Right hindlimb (tissue), 1 donor: ENCODE measurements at places on chromosomes 12 and 14.

DNA sequence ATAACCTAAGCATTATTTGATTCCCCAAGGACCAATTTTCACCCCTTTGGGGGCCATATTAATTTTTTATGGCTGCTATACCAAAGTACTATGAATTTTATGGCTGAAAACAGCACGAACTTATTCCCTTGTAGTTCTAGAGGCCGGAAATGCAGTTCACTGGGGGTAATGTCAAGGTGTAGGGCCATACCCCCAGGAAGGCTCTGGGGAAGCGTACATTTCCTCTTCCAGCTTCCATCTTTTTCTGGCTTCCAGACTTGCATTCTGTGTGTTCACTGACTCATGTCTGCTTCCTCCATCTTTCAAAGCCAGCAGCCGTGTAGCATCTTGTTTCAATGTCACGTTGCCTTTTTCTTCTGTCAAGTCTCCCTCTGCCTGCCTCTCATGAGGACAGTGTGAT lies 133.5 kb downstream of the BICD1 start:
- DNase-seq, result no peak

DNA sequence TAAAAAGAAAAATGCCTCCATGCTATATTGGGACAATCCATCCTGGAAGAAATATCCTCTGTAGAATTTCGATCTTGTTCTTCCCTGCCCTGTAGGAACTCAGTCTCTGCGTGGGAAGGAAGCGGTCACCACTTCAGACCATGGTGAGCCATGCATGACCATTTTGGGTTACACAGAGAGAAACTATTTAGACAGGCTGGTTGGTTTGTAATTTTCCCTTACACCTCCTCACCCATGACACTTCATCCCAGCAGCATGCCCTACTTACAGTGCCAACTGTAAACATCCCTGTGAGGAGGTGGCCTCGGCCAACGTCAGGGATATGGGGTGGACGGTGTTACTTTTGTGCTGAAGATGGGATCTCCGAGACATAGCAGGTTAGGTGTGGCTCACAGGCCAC lies 121.4 kb downstream of the SMOC1 start:
- DNase-seq, result no peak

- DNase-seq, result no peak
Observed at GRCh38 chr12:40752011-40752410, 59.8 kb downstream of the CNTN1 start.

- no peak for DNase-seq
Observed at GRCh38 chr14:92850492-92850891, 56.4 kb downstream of the GOLGA5 start.

DNA sequence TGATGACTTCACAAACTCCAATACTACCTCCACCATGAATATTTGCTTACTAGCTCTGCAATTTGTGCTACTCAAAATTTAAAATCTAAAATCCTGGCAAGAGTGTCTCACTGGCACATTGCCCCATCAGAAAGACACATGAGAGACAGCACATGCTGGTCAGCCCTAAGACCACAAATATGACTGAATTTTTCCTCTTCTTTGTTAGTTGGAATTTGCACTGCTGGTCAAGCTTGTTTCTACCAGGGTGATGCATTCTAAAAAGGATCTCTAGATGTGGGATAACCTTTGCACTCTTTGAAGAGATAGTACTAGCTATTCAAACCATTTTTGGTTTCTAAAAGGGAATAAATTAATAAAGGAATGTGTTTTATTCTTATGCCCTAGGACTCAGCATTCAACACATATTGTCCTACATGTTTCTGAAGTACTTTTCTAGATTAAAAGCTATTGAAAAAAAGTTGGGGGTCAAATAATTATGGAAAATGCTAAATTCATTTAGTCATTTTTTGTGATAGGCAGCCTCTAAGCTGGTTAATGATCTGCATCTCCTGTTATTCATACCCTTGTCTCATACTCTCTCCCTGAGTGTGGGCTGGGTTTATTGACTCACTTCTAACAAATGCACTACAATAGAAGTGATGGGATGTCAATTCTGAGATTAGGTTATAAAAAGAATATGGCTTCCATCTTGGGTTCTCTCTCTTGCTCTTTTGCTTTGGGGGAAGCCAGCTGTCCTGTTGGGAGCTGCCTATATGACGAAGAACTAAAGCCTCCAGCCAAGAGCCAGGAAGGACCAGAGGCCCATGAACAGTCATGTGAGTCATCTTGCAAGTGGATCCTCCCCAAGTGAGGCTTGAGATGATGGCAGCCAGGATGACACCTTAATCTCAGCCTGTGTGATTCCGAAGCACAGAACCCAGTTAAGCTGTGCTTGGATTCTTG lies 211.5 kb upstream of the CRY1 start:
- DNase-seq, result no peak

- no peak for DNase-seq
Observed at GRCh38 chr12:110697236-110697635, 8.3 kb upstream of the HVCN1 start.

- no peak for DNase-seq
Observed at GRCh38 chr14:88975926-88976325, 151.5 kb downstream of the TTC8 start.
